Neural progenitor cell (in vitro differentiated cells): ENCODE measurements at places on chromosomes 12 and 14. TPM values are rescaled to one million over a fixed set of nuclear protein-coding genes. Genes with fewer than 3 reads are reported as not detected.

KRT86 gene
- not detected in 2 replicates for total RNA-seq

RAD51B gene
- total RNA-seq = 33.6 and 50.5 TPM in 2 replicates

DNA sequence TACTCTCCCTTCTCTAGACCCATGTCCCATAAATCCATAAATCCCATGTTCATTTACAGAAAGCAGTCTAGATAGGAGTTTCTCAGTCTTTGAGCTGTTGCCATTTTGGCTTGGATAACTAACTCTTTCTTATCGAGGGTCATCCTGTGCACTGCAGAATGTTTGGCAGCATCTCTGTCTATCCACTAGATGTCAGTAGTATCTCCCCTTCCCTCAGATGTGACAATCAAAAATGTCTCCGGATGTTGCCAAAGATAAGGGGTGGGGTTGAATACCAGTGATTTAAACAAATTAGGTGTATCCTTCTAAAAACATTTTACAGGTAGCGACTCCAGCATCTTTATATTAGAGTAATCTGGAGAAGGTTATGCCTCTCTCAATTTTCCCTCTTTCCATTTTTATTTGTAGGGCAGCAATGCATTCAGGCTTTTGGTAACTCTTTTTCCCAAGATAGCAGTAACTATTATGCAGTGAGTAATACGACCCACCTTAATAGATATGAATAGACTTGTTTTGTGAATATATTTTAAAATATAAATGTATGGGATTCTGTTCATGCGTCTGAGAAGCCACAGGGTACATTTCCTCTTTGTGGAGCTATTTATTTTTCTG is 100.7 kb downstream of the LRRK2 start:
- H3K36me3 ChIP-seq = no peaks in the 10 kb centered on the region
- H3K4me1 ChIP-seq = no peaks in the 10 kb centered on the region
- no peaks in the 10 kb centered on the region for H3K27me3 ChIP-seq
- no peak overlapping the region for H3K4me3 ChIP-seq

GRCh38 chr12:48717252-48717695 is 767 bp upstream of the CCNT1 start:
- H3K4me3 ChIP-seq = peak overlapping the region; percentile 92
- H3K4me1 ChIP-seq = peaks cover 14% of the 10 kb centered on the region
- no peaks in the 10 kb centered on the region for H3K36me3 ChIP-seq
- peak overlapping the region; percentile 76 for H3K27ac ChIP-seq
- H3K27me3 ChIP-seq = no peaks in the 10 kb centered on the region

PTHLH gene
- not detected in 2 replicates for total RNA-seq

KLRD1 gene
- 0.06 TPM in 2 replicates for total RNA-seq

DNA sequence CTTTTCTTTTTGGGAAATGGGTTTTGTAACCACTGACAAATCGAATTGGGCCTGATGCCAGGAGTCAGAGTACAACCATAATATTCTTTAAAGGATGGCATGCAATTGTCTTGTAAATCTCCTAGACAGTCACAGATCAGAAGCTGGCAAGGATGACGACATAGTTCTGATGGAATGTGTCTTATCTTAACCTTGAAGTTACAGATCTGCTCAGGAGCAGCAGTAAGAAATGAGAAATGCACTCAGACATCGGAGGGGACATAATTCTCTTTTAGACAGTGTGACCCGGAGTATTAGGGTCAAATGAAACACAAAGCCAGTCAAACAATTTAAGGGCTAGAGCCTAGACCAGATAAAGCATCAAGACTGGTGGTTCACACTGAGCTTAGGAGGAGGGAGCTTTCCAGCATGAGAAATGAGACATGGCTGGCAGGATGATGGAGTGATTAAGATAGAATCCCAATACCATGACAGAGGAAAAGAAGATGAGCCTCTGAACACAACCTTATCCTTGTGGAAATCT is 17.5 kb downstream of the CBX5 start:
- H3K27ac ChIP-seq = peak overlapping the region; percentile 88
- H3K36me3 ChIP-seq = peaks cover under 1% of the 10 kb centered on the region
- H3K4me1 ChIP-seq = peaks cover 54% of the 10 kb centered on the region
- H3K27me3 ChIP-seq = no peaks in the 10 kb centered on the region

ADAM21 gene
- total RNA-seq = 0.12 and 0.80 TPM in 2 replicates

GRCh38 chr12:131028587-131029338 is 75.1 kb downstream of the ADGRD1 start:
- no peaks in the 10 kb centered on the region for H3K36me3 ChIP-seq
- H3K4me1 ChIP-seq = peaks cover 16% of the 10 kb centered on the region

DNA sequence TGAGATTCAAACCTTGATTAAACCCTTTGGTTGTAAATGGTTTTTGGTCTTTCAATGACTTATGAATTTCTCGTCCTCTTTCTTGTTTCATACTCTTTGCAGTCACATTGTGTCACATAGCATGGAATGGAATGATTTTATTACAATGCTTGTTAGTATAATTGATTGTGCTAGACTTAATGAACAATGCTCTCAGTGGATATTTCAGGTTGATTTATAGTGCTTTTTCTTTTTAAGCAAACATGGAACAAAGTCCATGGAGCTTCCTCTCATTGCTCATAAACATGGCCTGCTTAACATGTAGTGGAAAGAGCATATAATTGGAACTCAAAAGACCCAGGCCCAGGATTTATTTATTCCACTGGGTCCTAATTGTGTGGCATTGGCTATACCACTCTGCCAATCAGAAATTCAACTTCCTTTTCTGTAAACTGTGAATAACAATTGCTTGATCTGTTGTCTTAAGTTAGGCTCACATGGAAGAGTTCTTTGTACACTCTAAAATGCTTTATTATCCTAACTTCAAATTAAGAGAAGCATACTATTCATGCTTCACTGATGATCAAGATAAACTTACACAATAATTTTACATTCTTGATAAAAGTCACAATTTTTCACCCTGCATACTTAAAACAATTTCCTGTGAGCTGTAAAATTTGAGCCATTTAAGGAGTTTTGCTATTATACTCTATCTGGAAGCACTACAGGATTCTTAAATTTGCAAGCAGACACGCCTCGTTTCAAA is 370.5 kb upstream of the PDE3A start:
- no peak overlapping the region for H3K27ac ChIP-seq
- no peak for DNase-seq
- no peaks in the 10 kb centered on the region for H3K4me1 ChIP-seq
- H3K27me3 ChIP-seq = no peaks in the 10 kb centered on the region
- H3K36me3 ChIP-seq = no peaks in the 10 kb centered on the region
- H3K4me3 ChIP-seq = no peak overlapping the region

DNA sequence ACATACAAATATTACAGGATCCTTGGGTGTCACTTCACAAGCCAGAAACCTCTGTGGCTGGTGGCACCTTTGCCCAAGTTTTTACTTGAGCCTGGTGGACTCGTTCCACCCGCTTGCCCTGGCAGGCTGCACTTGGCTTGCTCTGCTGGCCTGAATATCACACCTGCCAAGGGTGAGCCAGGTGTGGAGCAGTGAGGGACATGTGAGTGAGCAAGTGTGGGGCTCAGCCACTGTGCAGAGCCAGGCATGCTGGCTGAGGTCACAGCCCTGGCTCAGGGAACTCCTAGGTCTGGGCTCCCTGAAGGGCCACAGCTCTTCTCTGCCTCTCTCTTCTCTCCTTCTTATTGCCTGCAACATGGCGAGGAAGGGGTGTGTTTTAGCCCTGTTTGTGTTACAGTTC is 82.0 kb downstream of the SLC16A7 start:
- no peak for DNase-seq
- no peak overlapping the region for H3K27ac ChIP-seq
- no peaks in the 10 kb centered on the region for H3K36me3 ChIP-seq

DNA sequence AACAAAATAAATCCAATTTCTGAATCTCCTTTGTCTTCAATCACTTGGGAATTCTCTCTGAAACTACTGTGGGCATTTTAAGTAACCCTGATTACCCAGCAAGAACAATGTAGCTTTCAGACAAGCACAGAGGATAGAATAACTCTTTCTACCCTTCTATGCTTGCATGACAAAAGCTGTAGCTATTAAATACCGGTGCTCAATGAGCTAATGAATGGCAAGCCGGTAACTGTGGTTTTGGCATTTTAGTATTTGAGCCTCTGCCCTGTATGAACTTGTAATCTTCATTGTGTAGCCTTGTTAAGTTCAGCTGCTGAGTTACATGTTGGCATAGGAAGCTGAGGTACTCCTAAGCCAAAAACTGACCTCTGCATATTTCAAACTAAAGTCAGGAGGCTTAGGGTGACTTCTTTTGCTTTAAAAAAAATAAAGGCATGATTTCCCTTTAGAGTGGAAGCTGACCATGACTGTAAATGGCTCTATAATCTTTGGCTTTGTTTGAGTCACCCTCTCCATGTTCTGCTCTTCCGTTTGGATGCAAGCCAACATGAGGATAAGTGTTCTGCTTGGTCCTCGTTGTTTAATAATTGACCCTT is 171.0 kb upstream of the HIF1A start:
- H3K27me3 ChIP-seq = no peaks in the 10 kb centered on the region
- no peaks in the 10 kb centered on the region for H3K36me3 ChIP-seq
- H3K27ac ChIP-seq = no peak overlapping the region
- no peak overlapping the region for H3K4me3 ChIP-seq
- no peak for DNase-seq

KLRC4 gene
- total RNA-seq = not detected in 2 replicates

DNA sequence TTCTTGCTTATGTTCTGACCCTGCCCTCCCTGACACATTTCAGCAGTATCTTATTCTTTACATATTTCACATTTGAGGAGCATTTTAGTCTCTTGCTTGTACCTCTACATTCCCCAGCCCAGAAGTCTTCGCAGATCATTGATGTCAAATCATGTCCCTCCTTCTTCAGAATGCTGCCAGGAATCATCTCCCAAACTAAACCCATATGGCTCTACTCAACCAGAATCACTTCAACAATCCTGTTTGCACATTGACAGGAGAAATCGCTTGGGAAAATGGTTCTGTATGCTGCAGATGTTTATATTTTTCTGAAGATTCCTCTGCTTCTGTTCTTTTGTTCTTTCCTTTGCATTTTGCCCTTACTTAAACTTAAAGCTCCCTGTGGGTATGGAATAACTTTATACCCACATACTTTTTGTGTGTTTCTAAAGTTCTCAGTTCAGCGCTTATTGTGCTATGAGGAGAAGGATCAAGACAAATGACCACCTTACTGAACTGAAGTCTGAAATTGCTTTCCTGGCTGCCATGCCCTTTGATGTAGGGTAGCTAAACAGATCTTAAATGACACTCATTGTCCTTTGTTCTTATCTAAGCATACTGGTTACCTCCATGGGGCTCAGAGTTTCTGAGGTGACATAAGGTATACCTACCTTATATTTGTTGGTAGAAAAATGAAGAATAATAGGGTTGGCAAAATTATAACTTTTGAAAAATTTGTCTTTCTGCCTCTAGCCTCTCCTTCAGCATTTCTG is 134.6 kb downstream of the SLC25A21 start:
- H3K36me3 ChIP-seq = no peaks in the 10 kb centered on the region
- no peak overlapping the region for H3K4me3 ChIP-seq
- no peak for DNase-seq
- no peaks in the 10 kb centered on the region for H3K27me3 ChIP-seq
- no peak overlapping the region for H3K27ac ChIP-seq
- peaks cover 7% of the 10 kb centered on the region for H3K4me1 ChIP-seq

DNA sequence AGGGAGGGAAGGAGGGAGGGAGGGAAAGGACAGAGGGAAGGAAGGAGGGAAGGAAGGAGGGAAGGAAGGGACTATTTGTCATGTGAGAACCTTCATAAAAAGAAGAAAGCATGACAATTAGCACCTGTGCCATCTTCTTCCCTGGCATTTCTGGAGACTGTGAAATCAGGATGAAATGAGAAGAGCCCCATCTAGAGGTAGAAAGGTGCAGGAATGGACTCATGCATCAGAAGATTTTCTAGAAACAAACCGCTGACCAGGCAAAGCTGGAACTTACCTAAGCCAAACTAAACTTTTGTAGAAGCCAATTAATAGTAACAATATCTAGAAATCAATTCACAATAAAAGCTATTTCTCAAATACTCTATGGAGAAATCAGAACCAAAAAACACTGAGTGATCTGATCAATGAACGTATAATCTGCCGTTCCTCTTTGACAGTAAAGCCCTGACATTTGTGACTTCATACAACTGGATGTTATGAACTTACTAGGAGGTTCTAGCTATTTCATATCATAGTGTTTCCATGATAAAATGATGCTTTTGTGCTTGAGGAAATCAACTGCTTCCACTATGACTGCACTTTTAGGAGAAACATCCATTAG is 24.4 kb upstream of the CRACR2A start:
- no peak overlapping the region for H3K27ac ChIP-seq
- no peaks in the 10 kb centered on the region for H3K27me3 ChIP-seq
- H3K36me3 ChIP-seq = no peaks in the 10 kb centered on the region

SLC41A2 gene
- 1.7 and 11.9 TPM in 2 replicates for total RNA-seq

GRCh38 chr14:95102680-95103044 is 54.7 kb downstream of the DICER1 start:
- peaks cover 12% of the 10 kb centered on the region for H3K4me1 ChIP-seq
- no peaks in the 10 kb centered on the region for H3K27me3 ChIP-seq
- H3K36me3 ChIP-seq = peaks cover 11% of the 10 kb centered on the region
- H3K4me3 ChIP-seq = no peak overlapping the region
- no peak overlapping the region for H3K27ac ChIP-seq
